ENCODE measurements at places on chromosomes 3 and 15.

DNA sequence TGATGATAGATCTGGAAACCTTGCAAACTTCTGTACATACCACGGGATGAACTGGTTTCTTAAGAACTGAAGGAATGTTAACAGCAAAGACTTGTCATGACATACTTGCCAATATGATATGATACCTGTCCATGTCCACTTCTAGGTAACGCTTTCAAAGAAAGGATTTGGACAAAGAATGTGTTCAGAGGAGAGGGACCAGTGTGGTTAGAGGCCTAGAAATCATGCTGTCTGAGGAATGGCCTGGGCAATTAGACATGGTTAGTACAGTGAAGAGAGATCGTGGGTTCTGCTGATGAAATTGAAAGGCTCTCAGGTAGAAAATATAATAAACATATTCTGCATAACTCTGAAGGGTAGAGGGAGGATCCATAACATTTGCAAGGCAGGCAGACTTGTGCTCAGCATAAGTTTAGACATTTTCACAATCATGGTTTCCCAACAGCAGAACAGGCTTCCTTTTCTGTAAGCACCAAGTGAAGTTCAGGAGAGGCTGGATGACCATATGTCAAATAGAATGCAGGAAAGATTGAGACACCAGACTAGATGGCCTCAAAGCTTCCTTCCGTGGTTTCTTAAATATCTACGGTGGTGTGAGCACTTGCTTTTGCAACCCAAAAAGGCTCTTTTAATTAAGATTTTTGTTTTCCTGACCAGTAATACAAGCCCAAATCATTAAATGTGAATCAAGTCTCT, 39.9 kb downstream of the TGFBR2 start:
- no peak for DNase-seq

- DNase-seq = no peak
These were observed 1265.0 kb upstream of the ALCAM start for GRCh38 chr3:104101736-104102135.

GRCh38 chr3:132773071-132773619, 50.9 kb upstream of the NPHP3 start:
- no peak for DNase-seq

DNA sequence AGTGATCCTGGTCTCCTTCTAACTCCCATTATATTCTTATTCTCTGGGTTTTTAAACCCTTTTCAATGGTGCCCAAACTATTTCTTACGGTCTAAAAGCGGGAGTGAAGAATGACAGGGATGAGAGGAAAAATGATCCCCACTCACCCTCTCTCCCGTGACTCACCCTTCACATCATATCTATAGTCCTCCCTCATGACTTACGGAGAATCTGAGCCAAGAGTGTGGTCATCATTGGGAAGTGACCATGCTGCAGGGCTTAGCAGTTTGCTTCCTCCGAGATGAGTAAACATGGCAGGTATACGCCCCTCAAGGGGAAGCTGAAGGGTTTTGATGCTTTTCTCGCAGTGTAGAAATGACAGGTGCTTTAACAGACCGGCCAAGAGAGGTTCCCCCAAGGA, 274.0 kb downstream of the RYR3 start:
- no peak for DNase-seq

GRCh38 chr15:90915216-90915807, 12.2 kb downstream of the MAN2A2 start:
- no peak for DNase-seq

GRCh38 chr3:16316847-16317560, 52.0 kb downstream of the OXNAD1 start:
- no peak for DNase-seq

DNA sequence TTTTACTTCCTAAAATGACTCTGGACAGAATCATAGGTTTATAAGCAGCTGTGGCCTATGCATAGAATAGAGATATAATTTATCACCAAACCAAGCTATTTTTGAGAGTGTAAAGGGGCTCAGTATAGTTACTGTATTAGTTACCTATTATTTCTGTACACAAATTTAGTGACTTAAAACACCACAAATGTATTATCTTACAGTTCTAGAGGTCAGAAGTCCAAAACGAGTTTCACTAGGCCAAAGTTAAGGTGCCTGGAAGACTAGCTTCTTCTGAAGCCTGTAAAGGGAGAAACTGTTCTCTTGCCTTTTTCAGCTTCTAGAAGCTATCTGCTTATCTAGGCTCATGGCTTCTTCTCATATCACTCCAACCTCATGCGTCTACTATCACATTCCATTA, 30.1 kb downstream of the CCDC54 start:
- no peak for DNase-seq

- DNase-seq = no peak
These were observed 12.3 kb downstream of the BOC start for GRCh38 chr3:113223475-113224281.

DNA sequence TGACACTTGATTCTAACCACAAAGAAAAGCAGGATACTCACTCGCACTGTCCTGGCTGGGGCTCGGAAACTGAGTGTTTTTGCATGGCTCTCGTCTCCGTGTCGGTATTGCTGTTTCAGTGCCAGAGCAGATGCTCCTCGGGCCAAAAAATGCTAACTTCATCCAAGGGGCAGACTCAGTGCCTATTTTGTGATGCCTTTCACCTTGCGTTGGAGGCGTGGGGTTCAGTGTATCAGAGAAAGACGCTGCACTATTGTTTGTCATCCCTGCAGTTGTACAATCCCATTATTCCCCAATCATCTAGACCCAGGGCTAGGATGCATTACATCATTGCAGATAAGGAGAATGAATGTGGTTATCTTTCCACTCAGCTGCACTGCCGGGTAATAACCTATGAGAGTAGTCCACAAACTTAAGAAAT, 1.4 kb downstream of the CACNA2D3 start:
- DNase-seq = no peak

DNA sequence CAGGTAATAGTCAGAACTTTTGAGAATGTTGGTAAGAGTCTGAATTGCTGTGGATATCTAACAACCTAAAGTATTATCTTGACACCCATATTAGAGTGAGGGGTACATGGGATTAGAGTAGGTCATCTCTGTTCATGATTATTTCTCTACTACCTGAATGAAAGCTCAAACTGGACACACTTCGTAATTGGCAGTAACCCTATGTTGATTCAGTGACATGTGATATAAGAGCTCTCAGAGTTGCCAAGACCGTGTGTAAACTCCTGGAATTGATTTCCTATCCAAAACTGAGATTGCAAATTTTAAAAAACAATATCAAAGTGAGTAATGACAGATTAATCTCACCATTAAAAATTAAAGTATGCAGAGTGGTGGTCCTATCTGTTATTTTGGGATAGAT, 214.8 kb upstream of the ARHGEF26 start:
- DNase-seq = no peak

- no peak for DNase-seq
These were observed 116.1 kb upstream of the TLE3 start for GRCh38 chr15:70213794-70214193.

- DNase-seq = no peak
These were observed 92.4 kb downstream of the ABI3BP start for GRCh38 chr3:100900671-100901335.

DNA sequence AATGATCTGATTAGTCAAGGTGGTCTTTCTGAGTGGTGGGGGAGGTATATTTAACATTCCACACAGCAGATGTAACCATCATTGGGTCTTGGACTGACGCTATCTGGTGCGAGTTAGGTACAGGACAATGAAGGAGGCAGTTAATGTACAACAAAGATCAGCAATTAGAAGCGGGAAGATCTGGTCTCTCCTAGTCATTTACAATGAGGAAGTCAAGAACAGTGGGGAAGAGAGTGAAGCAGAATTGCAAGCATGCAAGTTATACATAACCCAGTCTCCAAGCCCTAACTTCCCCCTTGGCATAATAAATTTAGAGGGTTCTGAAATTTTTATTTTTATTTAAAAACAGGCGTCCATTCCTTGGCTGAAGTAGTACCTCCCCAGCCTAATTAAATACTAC, 14.1 kb downstream of the GPD1L start:
- no peak for DNase-seq

DNA sequence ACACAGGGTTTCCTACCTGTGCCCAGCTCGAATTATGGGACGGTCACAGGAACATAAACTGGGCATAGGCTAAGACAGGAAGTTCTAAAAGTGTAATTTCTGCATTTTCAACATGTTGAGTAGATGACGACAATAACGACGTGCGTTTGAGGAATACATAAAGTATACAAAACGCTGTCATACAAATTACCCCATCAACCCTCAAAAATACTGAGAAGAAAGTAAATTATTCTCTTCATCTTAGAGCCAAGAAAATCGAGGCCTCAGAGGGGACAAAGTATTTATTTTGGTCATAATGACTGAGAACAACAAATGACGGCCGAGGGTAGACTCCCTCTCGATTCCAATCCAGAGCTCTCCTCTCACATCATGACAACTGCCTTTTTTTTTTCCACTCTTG, 60.8 kb downstream of the RUBCN start:
- no peak for DNase-seq

DNA sequence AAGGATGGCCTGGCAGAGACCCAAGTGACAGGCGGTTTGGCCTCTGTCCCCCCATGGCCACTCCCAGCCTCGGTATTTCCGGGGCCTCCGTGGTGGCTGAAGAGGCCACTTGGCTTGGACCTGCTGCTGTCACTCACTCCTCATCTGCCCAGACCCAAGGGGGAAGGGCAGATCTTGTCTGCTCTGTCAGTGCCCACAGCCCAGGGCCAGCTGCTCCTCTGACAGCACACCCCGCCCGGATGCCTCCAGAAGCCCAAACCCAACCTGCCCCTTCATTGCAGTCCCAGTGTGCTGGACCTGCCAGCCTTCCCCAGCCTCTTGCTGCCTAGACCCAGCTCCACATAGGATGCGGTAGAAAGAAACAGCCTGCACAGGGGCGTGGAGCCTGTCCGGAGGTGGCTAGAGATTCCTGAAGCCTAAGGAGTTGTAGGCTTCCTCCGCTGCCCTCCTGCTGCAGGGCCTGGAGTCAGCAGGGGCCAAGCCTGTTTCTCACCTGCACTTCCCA, 52.0 kb downstream of the MAGEF1 start:
- DNase-seq = no peak

GRCh38 chr15:68097029-68097428, 42.9 kb downstream of the PIAS1 start:
- no peak for DNase-seq

- no peak for DNase-seq
These were observed 548 bp upstream of the PSMD6 start for GRCh38 chr3:64023861-64024223.

DNA sequence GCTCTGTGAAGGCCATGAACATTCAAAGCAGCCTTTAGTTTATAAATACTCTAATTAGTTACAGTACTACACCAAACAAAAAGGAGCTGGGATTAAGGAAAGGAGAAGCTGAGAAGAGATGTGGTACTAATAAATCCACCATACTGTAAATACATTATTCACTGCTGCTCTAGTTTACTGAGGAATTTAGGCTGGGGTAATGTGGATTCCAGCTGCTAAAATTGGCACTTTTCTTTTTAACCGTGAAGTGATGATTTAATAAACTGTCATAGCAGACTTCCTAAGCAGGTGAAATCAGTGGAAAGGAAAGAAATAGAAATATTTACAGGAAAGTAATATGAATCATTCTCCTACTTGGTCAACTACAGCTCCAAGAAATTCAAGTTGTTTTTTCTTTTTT, 88.7 kb downstream of the TFG start:
- no peak for DNase-seq

DNA sequence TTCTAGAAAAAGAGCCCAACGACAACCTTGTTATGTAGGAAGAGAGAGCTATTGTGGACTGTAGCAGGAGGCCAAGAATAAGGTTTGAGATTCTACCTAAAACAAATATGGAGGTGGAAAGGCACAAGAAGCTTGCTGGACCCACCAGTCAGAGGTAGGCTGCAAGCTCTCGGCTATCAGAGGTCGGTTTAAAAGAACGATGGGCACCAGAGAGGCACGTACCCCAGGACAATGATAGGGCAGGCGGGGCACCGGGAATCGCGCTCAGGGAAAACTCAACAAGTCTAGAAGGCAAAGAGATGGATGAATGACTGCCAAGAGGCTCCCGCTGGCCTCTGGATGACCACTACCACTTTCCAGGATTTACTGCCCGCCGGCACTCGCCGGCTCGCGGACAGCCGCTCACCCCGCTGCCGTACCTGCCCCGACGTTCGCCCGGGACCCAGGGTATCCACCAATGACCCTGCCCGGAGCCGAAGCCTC, 1.1 kb downstream of the HDGFL3 start:
- DNase-seq = peak; percentile 63

GRCh38 chr3:128077202-128077624, 25.0 kb downstream of the SEC61A1 start:
- DNase-seq = no peak

Data from pancreas (tissue), 10 donors.